ENCODE measurements at places on chromosomes 2 and 18.

GRCh38 chr2:197358931-197359330, 48.4 kb upstream of the ANKRD44 start:
- no peak for DNase-seq

GRCh38 chr2:176491172-176491904, 222.1 kb downstream of the MTX2 start:
- DNase-seq: peak; percentile 82

GRCh38 chr2:205115511-205115910, 566.8 kb upstream of the NRP2 start:
- no peak for DNase-seq

DNA sequence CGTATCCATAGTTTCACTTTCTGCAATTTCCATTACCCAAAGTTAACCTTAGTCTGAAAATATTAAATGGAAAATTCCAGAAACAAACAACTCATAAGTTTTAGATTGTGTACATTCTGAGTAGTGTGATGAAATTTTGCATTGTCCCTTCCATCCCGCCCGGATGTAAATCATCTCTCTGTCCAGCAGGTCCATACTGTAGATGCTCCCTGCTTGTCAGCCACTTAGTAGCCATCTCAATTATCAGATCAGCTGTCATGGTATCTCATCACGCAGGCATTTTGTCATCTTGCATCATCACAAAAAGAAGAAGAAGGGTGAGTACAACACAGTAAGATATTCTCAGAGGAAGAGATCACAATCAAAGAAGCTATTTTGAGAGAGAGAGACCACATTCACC, 185.0 kb upstream of the STK17B start:
- no peak for DNase-seq

DNA sequence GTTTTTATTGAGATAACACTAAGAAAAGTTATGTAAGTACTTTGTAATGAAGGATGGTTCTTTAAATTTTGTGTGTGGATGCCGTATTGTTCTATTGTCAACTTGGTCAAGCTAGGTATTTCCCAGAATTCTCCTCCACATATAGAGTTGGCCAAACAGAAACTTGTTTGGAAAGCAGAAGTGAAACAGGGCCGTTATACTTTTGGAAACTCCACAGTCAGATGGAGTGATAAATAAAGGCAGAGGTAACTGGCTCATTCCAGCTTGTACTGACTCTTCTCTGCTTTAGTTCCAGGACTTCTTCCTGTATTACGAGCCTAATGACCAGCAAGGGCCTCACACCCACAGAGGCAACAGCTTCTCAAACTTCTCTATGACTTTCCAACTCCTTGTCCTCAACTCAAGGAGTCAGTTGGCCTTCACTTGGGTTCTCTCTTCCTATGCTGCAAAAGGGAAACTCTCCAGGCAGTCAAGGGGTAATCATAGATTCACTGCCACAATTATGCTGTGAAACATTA, 16.4 kb upstream of the STARD7 start:
- DNase-seq: no peak

- no peak for DNase-seq
These were observed 61.7 kb downstream of the MEX3C start for GRCh38 chr18:51135795-51136194.

GRCh38 chr2:239313776-239314175, 87.0 kb downstream of the HDAC4 start:
- DNase-seq: peak; percentile 68

GRCh38 chr18:79069717-79070151, 540 bp downstream of the ATP9B start:
- DNase-seq: no peak

- no peak for DNase-seq
These were observed 98.0 kb upstream of the EFEMP1 start for GRCh38 chr2:56021579-56021978.

GRCh38 chr2:49288113-49288705, 133.9 kb upstream of the FSHR start:
- DNase-seq: no peak

DNA sequence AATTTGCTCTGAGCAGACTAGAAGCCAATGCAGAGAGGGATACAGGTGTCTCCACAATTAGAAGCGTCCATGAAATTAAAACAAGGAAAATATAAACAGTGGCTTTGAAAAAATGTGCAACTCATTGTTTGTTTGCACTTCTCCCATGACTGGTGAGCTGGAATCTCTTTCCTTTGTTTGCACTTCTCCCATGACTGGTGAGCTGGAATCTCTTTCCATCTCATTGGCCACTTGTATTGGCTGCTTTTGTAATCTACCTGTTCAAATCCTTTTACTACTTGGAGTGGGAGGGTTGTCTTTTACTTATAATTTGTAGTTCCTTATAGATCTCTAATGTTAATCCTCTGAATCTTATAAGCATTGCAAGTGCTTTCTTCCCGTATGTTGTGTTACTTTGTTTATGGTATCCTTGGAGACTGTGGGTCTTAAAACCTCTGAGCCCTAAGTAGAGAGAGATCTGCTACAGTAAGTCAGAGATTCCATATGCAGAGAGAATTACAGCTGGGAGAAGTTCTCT, 94.1 kb downstream of the RTN4 start:
- no peak for DNase-seq

DNA sequence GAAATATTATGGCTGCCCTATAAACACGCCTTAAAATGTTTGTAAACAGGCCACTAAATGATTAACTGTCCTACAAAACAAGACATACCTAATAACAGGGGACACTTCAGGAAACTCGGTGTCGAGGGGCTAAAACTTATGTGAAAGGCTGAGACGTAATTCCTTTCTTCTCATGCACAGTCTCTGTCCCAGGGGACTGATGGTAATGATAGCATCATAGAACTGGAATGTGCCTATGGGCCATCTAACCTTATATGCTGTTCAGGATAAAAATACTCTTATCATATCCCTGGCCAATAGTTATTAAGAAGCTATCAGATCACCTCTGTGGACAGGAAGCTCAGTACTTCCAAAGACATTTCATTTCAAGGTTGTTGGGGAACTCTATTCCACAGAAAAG, 252.6 kb upstream of the RASGRP3 start:
- DNase-seq: no peak

DNA sequence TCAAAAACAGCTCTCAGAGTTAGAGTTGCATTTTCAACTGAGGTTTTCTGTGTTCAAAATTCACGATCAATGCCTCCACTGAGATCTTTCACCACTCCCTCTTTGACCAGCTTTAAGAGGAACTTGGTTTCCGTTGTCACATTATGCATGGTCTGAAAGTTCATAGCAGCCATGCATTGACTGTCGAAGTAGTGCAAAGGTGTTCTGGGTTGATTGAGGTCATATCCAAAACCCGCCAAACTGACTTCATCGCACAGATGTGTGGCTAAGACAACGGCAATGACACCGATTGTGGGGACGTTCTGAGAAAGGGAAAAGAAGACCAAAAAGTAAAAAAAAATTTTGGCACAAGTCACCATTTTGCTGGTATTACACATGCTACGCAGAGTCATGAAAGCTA, 48.7 kb downstream of the ST3GAL5 start:
- DNase-seq: no peak

DNA sequence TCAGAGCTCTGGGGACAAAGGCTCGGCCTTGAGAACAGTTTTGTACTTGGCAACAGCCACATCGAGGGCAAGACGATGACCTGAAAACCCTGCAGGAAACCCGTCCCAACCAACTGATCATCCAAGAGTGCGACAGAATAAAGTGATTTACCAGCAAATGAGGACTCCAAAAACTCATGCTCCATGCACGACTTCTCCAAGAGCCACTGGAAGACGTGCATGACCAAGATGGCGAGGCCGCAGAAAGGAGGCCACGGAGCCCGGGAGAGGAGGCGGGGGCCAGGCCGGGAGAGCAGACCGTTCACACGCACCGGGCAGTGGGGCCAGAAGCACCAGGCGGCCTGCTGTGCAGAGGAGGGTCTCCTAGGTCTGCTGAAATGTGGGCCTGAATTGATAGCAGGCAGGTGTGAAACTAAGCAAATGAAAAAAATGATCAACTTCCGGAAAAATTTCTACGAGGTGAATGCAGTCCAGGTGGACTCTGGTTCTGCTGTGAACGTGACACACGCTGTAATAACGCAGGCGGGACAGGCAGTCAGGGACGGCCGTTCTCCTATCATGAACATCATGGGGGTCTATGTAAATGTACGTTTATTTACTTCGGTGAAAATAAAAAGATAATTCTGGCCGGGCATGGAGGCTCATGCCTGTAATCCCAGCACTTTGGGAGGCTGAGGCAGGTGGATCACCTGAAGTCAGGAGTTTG, 252.2 kb downstream of the HDAC4 start:
- no peak for DNase-seq

- DNase-seq: no peak
These were observed 160.5 kb downstream of the XIRP2 start for GRCh38 chr2:167048829-167049228.

DNA sequence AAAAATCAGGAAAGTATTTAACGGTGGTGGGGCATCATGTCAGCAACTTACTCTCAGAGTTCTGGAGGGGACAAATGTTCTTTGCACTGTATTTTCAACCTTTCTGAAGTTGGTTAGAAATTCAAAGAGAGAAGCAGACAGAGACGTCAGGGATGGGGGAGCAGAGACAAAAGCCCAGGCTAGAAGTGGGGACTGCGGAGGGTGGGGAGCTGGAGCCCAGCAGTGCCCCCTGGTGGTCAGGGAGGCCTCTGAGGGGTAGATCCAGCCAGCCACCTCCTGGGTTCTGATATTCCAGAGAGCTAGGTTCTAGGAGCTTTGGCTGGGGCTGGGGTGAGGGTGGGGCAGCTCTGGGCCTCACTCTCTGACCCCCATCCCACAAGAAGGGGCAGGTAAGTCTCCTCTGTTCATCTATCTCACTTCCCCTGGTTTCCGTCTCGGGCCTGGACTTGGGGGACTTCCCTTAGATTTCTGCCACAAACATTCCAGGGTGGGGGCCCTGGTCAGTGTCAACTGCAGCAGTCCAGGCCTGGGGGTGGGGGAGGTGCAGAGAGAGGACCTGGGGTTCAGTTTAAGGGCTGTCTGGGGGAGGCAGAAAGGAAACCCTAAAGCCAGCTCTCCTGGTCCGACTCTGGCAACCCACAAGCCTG, 8.9 kb downstream of the TNS1 start:
- no peak for DNase-seq

DNA sequence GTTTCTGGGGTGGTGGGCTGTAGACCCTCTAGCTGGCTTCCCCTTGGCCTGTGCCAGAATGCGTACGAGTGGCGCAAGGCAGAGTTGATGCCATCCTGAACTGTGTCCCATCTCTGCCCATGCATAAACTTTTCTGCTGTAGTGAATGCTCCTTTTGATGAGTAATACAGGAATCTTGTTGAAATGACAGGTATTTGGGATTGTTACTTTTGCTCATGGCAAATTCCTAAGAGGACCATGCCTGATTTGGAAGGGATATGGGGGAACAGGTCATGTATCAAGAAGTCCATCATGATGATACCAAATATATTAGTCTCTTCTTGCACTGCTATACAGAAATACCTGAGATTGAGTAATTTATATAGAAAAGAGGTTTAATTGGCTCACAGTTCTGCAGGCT, 648.0 kb downstream of the SLC4A3 start:
- DNase-seq: no peak

DNA sequence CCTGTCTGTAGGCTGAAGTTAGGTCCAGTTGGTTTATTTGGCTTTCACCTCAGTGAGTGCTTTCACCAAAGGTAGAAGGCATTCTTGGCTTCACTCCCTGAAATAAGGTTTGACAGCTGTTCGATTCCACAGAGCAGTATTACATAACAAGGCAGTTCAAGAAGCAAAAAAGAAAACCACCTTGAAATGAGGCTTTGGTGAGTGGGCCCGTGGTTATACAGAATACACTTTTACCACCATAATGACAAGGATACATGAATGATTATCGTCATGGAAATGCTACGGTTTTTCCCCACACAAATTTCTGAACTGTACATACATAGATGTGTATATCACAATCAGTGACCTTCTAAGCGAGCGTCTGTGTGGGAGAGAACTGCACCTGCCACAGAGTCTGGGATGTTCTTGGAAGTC, 80.0 kb upstream of the CHRNA1 start:
- DNase-seq: no peak

DNA sequence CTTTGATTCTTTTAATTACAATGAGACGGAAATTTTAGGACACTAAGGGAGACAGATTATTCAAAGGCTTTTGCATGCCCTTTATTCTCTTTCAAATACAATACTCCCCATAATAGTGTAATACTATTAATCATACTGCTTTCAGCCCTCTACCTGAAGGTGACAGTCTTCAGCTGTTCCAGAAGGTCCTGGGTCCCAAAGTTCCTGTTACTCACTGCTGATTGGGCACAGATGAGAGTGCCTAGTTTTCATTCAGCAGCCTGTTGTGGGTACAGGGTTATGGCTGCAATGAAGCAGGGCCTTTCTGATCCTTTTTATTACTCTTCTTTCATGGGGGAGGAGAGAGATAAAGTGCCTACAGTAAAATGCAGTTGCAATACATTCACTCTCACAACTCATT, 80.2 kb downstream of the NUP35 start:
- no peak for DNase-seq

GRCh38 chr18:52415131-52415530, 75.1 kb downstream of the DCC start:
- no peak for DNase-seq

DNA sequence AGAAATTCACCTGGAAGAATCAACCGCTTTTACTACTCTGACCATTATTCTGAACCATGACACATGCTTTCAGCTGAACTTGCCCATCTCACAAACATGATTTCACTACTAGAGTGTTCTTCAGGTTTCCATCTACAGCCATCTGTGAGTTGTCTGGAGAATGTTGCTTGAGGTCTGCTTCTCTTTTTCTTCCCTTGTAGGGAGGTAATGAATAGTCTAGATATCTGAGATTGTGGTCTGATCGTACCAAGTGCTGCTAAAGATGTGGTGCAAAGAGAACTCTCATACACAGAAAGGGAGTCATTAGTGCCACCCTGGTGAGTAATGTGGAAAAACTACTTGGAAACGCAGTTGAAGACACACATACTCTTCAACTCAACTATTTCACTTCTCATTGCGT, 10.2 kb downstream of the SOWAHC start:
- DNase-seq: no peak

DNA sequence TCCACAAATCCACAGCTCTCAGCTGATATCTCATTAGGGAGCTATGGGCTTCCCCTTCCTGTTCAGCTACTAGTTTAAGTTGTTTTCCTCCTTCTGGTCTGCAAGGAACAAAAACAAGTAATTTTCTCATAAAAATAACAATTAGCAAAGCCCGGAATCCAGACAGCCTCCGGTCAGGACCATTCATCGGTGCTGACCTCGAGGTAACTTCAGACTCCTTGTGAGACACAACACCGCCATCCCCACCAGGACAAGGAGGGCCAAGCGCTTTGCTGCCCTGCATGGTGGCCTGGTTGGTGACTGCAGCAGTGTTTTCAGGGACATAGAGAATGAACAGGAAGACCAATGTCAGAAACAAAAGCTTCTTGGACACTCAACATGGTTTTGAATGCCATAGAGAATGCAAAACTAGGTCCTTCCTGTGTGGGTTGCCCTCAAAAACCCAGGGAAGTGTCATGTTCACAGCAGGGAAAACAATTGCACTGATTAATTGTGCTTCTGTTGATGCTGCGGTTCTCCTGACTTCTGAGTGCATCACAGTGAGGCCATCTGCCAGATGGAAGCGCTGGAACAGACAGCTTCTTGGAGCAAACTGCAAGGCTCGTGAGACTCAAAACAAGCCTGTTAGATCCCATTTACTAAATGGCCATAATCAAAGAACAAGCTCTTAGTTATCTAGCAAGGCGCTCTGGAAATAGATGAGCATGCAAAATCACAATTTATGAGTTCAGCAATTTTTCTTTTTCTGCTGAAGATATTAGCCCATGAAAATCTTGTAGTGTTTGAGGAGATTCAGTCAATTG, 77.1 kb downstream of the HS1BP3 start:
- no peak for DNase-seq

All from coronary artery (tissue), 2 donors.